ENCODE measurements at places on chromosomes 1 and 21.

DNA sequence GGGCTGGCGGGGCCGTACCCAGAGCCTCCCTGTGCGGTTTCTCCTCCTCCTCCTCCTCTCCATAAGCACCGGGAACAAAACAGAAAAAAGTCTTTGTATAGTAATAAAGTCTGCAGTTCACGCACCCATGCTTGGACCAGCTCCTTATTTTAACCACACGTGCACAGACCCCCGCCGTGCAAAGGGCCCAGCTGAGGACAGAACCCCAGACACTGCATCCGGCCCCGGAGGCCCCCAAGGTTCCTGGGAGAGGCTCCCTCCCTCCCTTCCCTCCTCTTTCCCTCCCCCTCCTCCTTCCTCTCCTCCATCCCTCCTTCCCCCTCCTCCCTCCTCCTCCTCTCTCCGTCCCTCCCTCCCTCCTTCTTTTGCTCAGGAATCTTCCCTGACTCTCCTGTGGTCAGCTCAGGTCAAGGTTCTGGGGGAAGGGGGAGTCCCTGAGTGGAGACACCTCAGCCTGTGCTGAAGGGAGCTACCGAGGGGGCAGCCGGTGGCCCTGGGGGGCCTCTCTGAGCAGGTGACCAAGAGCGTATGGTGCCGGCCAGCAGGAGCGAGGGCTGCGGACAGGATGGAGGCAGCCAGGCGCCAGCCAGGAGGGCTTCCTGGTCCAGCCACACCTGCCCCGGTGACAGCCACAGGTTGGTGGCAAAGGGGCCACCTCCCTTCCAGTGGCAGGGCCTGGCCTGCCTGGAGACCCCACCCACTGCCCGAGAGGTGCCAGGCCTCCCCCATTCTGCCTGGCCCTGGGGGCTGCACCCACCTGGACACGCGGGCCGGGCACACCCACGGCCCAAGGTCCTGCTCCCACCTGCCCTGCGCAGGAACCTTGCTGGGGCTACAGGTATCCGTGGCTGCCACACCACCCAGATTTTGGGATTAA lies 3.2 kb upstream of the TTLL10 start:
- DNase-seq, result no peak

DNA sequence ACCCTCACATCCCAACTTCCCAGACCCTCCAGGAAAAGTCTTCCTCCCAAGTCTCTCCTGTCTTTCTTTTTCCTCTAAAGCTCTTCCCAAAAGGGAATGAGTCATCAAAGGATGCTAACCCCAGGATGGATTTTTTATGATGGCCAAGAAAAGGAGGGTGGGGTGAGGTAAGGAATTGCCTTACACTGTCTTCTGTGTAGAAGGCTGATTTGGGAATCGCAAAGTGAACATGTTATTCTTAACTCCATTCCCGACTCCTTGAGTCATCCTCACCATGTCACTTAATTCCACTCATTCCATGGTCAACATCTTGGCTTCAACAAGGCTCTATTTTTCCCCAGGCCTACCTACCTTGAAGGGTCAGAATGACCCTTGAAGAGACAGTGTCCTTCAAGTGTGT lies 44.0 kb downstream of the TBX15 start:
- no peak for DNase-seq

DNA sequence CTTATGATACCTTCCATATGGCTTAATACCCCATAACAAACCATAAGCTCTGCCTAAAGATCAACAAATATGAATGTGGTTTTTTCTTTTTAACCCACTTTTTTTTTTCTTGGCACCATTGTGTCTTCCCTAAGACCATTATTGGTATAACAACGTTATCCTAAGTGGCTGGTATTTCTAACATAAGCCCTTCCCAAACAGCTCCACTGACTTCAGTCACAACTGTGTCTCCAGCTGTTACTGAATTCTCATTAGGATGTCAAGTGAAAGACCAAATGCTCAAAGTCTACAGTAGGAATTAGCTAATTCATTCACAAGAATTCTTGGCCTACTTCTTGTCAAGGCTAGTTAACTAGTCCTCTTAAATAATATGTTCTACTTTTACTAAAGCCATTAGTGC lies 4.2 kb upstream of the RXRG start:
- no peak for DNase-seq

DNA sequence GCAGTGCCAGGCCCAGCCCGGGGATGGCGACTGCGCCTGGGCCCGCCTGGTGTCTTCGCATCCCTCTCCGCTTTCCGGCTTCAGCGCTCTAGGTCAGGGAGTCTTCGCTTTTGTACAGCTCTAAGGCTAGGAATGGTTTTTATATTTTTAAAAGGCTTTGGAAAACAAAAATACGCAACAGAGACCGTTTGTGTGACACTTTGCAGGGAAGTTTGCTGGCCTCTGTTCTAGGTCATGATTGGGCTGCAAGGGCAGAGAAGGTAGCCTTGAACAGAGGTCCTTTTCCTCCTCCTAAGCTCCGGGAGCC lies 719 bp downstream of the SOD1 start:
- peak; percentile 26 for DNase-seq

DNA sequence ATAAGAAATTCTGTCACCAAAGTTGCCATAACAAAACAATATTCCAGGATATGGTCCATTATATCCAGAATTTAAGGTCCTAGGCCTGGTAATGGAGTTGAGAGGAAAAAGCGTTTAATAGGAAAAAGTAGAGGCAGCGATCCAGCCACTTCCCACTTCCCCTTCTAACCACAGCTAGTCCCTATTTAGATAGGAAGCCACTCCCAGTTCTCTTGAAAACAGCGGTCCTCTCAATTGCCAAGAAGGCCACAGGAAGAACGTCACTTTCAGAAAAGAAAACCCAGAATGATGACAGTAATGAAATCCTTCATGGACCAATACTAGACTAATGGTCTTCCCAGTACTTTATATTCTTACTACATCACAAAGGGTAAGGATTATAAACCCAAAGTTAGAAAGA lies 38.6 kb downstream of the ABL2 start:
- no peak for DNase-seq

DNA sequence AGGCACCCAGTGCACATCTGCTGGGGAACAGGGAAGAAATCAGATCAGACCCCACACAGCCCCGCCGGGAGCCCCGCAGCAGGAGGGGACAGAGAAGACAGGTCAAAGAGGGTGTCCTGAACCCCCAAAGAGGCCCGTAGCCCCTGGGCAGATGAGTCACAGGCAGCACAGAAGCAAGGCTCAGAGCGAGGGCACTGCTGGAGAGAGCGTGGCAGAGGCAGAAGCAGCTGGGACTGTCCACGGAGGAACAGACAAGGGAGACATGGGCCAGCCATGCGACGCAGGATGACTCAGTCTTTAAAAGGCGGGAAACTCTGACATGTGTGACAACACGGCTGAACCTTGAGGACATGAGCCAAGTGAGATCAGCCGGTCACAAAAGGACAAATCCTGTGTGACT lies 14.5 kb upstream of the PRDM16 start:
- DNase-seq, result no peak

DNA sequence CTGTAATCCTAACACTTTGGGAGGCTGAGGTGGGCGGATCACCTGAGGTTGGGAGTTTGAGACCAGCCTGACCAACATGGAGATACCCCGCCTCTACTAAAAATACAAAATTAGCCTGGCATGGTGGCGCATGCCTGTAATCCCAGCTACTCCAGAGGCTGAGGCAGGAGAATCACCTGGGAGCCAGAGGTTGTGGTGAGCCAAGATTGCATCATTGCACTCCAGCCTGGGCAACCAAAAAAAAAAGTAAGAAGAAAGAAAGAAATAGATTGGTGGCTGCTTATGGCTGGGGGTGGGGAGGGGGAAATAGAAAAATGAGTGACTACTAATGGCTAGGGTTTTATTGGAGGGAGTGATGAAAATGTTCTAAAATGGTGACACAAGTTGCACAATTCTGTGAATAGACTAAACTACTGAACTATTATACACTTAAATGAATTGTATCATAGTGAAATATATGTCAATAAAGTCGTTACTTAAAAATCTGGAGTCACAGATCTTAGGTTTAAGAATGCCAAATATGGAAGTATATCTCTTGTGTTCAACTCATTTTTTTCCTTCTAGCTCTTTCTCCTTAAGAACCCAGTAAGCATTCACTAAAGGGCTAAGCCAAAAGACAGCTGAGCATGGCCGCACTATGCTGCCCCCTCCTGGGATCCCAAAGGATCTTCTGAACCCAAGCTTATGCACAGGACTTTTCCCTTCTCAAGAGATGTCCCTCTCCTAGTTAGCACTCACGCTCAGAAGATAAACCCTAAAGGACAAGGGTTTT lies 3.2 kb upstream of the NPL start:
- DNase-seq, result peak; percentile 50

GRCh38 chr21:25986928-25987327 lies 183.6 kb downstream of the APP start:
- DNase-seq, result no peak

- no peak for DNase-seq
These were observed 78.2 kb downstream of the NFIA start for GRCh38 chr1:61160526-61160925.

DNA sequence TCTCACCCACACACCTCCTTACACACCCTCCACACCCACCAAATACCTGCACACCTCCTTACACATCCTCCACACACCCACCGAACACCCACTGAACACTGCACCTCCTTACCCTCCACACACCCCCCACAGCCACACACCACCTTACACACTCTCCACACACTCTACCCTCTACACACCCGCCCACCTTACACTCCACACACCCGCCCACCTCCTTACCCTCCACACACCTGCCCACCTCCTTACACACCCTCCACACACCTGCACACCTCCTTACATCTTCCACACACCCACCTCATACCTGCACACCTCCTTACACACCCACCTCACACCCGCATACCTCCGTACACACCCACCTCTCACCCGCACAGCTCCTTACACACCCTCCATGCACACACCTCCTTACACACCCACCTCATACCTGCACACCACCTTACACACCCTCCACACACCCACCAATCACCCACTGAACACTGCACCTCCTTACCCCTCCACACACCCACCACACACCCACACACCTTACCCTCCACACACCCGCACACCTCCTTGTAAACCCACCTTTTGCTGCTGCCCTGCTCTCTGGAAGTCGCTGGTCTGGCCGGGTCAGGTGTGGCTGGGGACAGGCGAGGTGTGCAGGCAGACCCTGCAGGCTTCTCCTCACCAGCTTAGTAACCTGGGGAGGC lies 38.5 kb downstream of the COQ8A start:
- no peak for DNase-seq

DNA sequence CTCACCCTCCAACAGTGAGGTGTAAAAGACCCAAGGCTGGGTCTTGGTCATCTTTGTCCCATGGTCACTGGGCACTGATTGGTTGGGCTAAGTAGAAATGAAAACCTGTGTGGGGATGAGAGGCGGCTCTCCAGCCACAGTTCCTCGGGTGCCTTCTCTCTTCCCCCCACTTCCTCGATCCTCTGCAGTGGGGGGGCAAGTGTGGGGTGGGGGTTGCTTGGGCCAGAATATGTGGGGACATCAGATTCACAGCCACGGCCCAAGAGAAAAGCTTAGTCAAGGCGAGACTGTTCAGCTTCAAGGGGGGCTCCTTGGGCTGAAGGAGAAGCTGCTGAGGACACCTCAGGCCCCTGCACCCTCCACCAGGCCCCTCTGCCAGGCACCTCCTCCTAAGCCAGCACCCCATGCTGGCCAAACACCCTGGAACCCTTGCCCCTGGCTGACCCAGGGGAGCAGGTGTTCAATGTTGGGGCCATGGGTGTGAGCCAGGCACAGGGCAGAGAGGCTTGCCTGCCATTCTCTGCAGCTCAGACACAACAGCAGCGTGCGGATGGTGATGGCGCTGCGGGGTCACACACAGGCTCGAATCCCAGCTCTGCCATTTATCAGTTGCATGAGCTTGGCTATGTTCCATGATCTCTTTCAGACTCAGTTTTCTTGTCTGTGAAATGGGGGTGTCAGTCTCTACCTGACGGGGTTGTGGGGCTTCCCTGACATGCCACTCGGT lies 21.0 kb upstream of the TNFRSF1B start:
- no peak for DNase-seq

GRCh38 chr1:233796146-233796783 lies 108.2 kb upstream of the SLC35F3 start:
- no peak for DNase-seq

DNA sequence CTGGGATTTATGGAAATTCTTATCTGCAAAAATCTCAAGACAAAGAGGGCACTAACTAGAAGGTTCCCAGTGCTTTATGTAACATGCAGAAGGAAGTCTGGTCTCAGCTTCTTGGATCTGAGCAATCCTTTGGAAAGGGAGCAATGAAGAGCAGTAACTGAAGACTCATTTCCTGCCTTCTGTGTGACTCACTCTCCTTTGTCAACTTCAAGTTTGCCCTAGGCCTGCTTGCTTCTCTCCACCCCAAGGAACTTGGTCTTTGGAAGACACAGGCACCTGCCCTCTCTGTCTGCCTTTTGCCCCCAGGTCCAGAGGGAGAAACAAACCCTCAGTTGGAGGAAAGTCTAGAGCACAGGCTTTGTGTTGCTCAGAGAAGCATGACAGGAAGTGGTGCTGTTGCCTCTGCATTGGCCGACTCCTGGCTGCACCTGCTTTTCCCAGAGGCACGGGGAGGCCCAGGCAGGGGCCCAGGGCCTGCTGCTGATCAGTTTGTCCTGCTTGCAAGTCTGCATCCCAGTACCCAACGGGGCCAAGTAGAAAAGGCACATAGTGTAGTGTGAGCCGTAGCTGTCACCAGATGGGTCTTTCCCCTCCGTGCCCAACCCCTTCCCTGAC lies 137.2 kb downstream of the DHRS3 start:
- no peak for DNase-seq

DNA sequence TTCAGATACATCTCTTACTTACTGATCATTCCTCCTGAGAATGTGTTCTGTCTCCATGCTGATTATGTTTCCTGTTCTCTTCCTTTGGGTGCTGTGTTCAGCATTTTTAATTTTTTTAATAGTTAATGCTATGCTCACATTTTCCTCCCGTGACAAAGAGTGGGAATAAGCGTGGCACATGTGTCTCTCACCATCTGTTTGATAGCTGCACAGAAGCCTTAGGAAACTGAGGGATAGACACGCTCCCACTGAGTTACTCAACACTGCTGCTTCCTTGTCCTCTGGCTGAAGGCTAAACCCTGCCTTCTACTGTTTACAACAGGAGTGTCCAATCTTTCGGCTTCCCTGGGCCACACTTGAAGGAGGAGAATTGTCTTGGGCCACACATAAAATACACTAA lies 264.2 kb downstream of the DISC1 start:
- no peak for DNase-seq

GRCh38 chr1:88979749-88980116 lies 12.7 kb downstream of the KYAT3 start:
- no peak for DNase-seq
